ENCODE measurements at places on chromosomes 3 and 15. TPM values are rescaled to one million over a fixed set of nuclear protein-coding genes. Genes with fewer than 3 reads are reported as not detected.

SMCO1 gene
- 1.5 TPM for polyA plus RNA-seq

ADAMTSL3 gene
- 2.2 TPM for polyA plus RNA-seq

CRYBG3 gene
- 0.19 TPM for polyA plus RNA-seq

ARGFX gene
- not detected for polyA plus RNA-seq

DUOXA2 gene
- polyA plus RNA-seq = not detected

GPR149 gene
- not detected for polyA plus RNA-seq

SLC15A2 gene
- 4.4 TPM for polyA plus RNA-seq

BTD gene
- polyA plus RNA-seq = 14.0 TPM

Data from Purkinje cell (primary cell).